Neuronal stem cell (in vitro differentiated cells): ENCODE measurements at places on chromosomes 11 and 22.
A peak's percentile ranks its signal among the peaks of the same experiment; 100 is the strongest.

DNA sequence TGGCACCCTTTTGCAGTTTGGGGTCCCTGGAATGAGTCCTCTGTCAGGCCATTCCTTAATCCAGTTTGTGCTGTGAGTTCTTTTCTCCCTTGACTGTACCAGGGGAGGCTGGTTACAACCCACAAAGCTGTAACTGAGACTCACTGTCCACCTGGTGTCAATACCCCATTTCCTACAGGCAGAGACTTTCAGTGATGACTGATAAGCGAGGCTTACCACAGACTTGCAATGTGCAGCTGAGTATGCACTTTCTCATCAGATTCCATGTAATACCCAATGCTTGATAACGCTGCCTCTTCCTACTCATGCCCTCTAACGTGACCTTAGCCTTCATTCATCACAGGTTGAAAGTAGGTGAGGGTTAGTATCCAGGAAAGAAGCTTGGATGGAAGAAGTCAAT lies 120.1 kb downstream of the INSC start:
- H3K4me1 ChIP-seq = peaks cover 6% of the 10 kb centered on the region
- H3K36me3 ChIP-seq = no peaks in the 10 kb centered on the region
- H3K4me3 ChIP-seq = no peak overlapping the region
- H3K27ac ChIP-seq = no peak overlapping the region

DNA sequence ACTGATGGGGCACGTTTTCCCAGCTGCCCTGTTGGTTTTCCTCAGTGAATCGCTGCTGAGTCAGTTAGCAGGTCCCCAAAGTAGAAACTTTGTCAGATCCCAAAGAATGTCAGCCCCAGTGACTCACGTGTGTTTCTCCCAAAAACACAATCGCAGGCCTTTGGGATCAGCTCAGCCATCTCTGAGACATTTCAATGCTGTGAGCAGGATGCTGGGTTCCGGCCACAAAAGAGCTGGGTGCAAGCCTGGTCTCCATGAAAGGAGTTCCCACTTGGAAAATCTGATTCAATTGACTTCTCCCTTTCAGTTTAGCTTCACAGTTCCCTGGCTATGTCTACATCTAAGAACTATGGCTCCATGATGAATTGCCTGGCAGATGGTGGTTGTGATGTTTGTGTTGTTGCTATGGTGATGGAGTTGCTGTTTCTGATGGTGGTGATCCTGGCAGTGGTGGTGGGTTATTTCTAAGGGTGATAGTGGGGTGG lies 28.0 kb downstream of the MYEOV start:
- DNase-seq = no peak
- H3K4me1 ChIP-seq = peaks cover 10% of the 10 kb centered on the region
- H3K4me3 ChIP-seq = peak overlapping the region; percentile 8
- no peaks in the 10 kb centered on the region for H3K27me3 ChIP-seq
- H3K27ac ChIP-seq = no peak overlapping the region

DNA sequence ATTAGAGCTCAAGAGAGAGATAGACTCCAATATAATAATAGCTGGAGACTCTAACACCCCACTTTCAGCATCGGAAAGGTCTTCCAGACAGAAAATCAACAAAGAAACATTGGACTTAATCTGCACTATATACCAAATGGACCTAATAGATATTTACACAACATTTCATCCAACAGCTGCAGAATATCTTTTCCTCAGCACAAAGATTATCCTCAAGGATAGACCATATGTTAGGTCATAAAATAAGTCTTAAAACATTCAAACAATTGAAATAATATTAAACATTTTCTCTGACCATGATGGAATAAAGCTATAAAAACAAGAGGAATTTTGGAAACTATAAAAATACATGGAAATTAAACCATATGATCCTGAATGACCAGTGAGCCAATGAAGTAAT lies 45.1 kb upstream of the FAM181B start:
- no peaks in the 10 kb centered on the region for H3K27me3 ChIP-seq
- no peak for DNase-seq
- no peak overlapping the region for H3K27ac ChIP-seq
- no peaks in the 10 kb centered on the region for H3K4me1 ChIP-seq

GRCh38 chr11:69923641-69924307 lies 104.6 kb upstream of the FGF3 start:
- H3K4me1 ChIP-seq = peaks cover 2% of the 10 kb centered on the region
- peaks cover 20% of the 10 kb centered on the region for H3K27me3 ChIP-seq
- no peak overlapping the region for H3K27ac ChIP-seq
- DNase-seq = no peak
- H3K36me3 ChIP-seq = no peaks in the 10 kb centered on the region
- no peak overlapping the region for H3K4me3 ChIP-seq

DNA sequence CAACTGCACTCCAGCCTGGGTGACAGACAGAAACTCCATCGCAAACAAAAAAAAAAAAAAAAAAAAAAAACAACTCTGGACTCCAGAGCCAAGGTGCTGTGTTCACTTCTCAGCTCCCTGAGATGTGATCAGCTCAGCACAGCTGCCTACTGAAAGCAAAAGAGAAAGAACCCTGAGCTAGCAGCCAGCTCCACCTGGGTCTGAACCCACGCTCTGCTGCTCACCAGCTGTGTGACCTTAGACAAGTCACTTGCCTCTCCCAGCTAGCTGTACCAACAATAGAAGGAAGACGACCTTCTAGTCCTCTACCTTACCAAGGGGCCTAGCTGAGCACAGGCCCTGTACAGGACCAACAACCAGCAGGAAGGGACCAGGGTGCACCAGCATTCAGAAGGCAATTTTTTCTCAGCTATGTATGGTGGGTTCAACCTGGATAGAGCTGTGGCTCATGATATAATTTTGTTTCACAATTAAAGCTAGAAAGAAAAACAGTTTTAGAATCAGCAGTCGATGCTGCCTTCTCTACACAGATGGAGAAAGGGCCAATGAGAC lies 3.8 kb downstream of the DGCR2 start:
- no peaks in the 10 kb centered on the region for H3K27me3 ChIP-seq
- H3K27ac ChIP-seq = no peak overlapping the region
- DNase-seq = no peak

GRCh38 chr11:87223816-87224215 lies 186.1 kb downstream of the TMEM135 start:
- no peaks in the 10 kb centered on the region for H3K27me3 ChIP-seq
- no peak overlapping the region for H3K4me3 ChIP-seq
- DNase-seq = no peak

DNA sequence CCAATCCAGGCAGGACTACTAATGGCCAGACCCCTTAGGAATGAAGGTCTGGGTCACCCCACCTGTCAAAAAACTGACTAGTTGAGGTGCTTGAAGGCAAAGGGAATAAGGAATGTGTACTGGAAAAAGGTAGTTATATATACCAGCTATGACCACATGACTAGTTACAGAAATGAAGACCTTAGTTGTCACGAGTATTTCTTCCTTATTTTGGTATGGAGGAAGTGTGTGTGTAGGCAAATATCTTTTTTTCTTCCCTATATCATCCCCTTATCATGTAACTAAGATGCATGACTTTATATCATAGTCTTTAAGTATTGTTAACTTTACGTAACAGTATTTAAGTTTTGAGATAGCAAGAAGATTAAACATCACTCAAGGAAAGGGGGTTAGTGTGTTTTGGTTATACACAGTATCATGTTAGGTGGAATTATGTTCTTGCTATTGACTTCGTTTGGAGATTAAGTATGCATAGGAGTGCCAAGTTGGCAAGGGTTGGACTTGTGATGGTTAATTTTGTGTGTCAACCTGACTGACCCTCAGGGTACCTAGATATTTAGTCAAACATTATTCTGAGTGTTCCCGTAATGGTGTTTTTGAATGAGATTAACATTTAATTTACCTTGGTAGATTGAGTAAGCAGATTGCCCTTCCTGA lies 38.2 kb upstream of the NARS2 start:
- H3K4me3 ChIP-seq = no peak overlapping the region
- H3K27me3 ChIP-seq = no peaks in the 10 kb centered on the region
- no peaks in the 10 kb centered on the region for H3K36me3 ChIP-seq

- DNase-seq = no peak
- H3K27ac ChIP-seq = no peak overlapping the region
- H3K27me3 ChIP-seq = no peaks in the 10 kb centered on the region
- H3K4me1 ChIP-seq = no peaks in the 10 kb centered on the region
Observed at GRCh38 chr11:34975482-34975881, 59.1 kb downstream of the PDHX start.

DNA sequence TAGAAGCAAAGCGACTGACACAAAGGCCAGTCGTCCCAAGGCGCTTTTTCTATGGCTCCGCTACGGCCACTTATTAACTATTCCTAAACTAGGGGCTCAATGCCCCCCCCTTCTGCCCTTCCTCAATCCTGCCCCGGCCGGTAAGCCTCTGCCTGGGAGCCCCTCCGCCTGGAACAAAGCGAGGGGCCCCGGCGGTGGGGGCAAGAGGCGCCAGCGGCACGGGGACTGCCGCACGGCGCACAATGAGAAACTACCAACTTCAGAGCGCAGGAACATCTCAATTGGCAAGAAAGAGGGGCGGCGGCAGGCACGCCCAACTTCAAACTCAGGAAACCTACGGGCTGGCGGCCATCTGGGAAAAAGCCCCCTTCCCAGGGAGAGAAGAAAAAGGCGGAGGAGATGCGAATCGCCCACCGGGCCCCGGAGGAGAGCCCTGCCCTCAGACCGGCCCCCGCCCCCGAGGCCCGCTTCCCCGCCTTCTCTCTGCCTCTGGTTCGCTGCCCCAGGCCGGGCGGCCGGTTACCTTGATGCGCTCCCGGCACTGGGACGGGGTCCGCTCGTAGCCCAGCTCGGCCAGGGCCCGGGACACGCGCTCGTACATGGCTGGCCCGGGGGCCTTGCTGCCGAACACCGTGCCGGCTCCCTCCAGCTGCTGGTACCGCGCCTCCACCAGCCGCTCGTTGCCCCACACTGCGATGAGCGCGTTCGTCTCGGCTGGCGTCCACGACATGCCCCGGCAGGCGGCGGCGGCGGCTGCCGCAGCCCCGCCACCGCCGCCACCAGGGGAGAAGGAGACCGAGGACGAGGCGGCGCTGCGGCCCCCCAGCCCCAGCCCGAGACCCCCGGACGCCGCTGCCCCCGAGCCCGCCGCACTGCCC lies 619 bp downstream of the MSANTD2 start:
- peaks cover 29% of the 10 kb centered on the region for H3K36me3 ChIP-seq
- H3K4me3 ChIP-seq = peak overlapping the region; percentile 52
- DNase-seq = peak; percentile 55
- H3K27me3 ChIP-seq = no peaks in the 10 kb centered on the region
- H3K4me1 ChIP-seq = peaks cover 12% of the 10 kb centered on the region

GRCh38 chr11:64316672-64317324 lies 561 bp downstream of the TRMT112 start:
- H3K36me3 ChIP-seq = peaks cover 33% of the 10 kb centered on the region
- peak overlapping the region; percentile 72 for H3K4me3 ChIP-seq
- peak overlapping the region; percentile 72 for H3K27ac ChIP-seq
- H3K4me1 ChIP-seq = peaks cover 5% of the 10 kb centered on the region
- DNase-seq = no peak

DNA sequence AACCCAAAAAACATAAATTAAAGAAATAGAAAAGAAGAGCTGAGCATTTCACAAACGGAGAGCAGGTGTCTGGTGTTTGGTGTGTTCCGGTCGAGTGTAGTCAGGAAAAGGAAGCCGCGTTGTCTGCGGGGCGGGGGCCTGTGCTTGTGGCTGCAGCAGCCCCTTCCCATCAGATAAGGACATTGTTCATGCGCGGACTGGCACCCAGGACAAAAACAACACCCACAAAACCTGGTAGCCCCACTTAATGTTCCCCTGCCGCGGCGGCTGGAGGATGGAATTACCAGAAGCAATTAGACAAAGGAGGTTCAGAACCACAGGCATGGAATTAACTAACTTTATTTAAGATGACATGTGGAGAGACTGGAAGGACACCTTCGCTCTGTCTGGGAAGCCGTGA lies 29.9 kb downstream of the KRTAP5-5 start:
- H3K4me3 ChIP-seq = no peak overlapping the region
- no peaks in the 10 kb centered on the region for H3K36me3 ChIP-seq
- H3K27me3 ChIP-seq = no peaks in the 10 kb centered on the region
